ENCODE measurements at places on chromosomes 13 and 19.

- DNase-seq, result no peak
These were observed 19.4 kb downstream of the ACTN4 start for GRCh38 chr19:38666663-38667511.

DNA sequence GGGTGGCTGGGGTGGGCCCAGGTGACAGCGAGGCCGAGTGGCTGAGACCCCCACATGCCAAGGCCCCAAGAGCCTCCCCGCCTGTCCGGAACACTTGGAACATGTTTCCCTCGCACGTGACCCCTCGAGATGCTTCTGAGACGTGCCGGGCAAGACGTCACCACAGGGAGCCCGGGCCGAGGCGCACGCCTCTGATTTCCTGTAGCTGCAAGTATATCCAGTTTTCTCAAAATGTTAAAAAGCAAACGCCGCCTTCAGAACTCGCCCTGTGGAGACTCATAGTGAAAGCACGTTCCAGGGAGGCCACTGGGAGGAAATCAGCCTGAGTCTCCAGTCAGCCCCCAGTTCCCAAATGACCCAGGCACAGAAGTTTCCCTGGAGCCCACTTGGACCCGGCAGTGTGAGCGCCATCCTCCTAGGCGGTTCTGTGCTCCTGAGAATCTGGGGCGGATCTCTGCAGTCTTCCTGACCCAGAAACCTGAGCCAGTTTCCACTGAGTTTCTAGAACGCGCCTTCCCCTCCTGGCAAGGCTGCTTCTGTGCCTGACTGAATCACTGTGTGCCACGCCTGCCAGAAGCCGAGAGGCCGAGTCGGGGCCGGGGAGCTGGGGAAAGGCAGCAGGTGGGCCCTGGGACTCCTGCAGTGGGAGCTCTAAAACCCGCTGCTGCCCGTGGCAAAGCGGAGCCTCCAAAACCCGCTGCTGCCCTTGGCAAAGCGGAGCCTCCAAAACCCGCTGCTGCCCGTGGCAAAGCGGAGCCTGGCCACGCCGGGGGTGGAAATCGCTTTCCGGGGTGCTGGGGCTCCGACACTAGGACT is 179.3 kb downstream of the KDM4B start:
- DNase-seq, result no peak

- no peak for DNase-seq
These were observed 154.5 kb downstream of the DCT start for GRCh38 chr13:94324767-94325540.

DNA sequence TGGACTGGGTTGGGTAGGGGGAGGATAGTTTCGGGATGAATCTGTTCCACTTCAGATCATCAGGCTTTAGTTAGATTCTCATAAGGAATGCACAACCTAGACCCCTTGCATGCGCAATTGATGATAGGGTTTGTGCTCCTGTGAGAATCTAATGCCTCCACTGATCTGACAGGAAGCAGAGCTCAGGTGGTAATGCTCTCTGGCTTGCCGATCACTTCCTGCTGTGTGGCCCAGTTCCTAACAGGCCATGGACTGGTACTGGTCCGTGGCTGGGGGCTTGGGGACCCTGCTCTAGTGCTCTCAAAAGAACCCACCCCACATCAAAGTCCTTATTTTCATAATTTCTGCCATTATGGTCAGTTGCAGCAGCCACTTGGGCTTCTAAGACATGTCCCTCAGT is 30.1 kb downstream of the DNAJC3 start:
- DNase-seq, result no peak

DNA sequence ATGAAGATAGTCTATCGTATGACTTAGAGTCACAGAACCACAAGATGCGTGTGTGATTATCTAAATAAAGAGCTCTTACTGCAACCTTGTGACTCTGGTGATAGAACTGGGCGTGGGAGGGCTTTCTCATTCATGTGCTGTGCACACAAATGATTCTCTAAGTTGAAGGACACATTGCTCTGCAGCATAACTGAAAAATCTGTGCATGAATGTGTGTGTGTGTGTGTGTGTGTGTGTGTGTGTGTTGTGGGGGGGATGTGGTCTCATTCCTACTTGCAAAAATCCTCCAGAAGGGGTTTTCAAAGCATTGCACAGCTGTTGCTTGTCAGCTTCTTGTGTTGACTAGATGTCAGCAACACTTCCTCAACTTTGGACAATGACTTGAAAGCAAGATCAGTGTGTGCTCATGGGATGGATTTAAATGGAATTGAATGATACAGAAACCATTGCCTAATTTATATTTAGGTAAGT is 22.4 kb downstream of the LRCH1 start:
- no peak for DNase-seq

GRCh38 chr13:102203718-102204117 is 198.1 kb downstream of the FGF14 start:
- no peak for DNase-seq

DNA sequence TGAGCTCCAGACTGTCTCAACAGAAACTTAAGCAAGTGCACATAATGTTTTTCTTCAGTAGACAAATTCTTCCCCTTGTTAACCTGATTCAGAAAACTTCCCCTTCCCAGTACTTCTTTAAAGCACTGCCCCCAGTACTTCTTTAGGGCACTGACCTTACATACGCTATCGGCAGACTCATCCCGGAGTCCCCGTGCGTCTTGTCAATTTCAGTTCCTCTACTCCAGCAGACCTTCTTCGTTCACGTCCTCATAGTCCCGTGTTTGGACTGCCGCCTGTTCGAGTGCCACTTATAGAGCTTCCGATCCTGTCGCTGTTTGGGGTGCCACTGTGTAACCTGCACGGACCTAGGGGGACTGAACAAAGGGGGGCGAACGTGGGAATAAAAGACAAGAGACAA is 29.0 kb downstream of the ZNF627 start:
- DNase-seq, result no peak

DNA sequence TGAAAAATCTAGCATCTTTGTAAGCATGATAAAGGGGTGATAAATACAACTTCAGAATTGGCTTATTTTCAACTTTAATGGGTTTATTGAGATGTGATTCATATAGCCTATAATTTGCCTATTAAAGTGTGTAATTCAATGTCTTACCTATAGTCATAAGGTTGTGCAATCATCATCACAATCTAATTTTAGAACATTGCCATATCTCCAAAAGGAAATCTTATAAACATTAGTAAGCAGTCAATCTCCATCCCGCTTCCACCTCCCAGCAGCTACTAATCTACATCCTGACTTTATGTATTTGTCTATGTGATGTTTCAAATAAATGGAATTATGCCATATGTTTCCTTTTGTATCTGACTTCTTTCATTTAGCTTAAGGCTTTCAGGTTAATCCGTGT is 145.2 kb upstream of the KLHL1 start:
- DNase-seq, result no peak

Data from activated CD4-positive, alpha-beta T cell treated with anti-CD3 and anti-CD28 coated beads for 24 hours (primary cell).